Amniotic stem cell (primary cell): ENCODE measurements at places on chromosomes 11 and 22.
A peak's percentile ranks its signal among the peaks of the same experiment; 100 is the strongest.

- DNase-seq, result no peak
These were observed 720 bp downstream of the UFD1 start for GRCh38 chr22:19478045-19478900.

DNA sequence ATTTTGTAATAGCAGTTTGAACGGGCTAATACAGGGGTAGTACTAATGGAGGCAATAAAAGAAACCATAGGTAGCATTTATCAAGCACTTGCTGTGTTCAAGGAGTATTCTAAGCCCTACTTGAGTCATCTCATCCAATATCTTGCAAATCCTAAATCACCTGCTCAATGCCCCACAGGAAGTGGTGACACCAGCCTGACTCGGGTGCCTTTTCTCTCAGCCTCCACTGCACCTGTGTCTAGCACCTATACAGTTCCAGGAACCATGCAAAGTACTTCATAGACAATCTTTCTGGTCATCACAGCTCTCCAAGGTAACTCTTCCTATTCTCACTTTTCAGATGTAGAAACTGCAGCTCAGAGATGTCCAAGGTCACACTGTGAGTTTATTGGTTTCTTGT lies 98.0 kb downstream of the PRR5L start:
- DNase-seq, result no peak

- DNase-seq, result no peak
These were observed 85.4 kb downstream of the CSTPP1 start for GRCh38 chr11:47021965-47022364.

- no peak for DNase-seq
These were observed 200.7 kb downstream of the MSANTD4 start for GRCh38 chr11:105821372-105821771.

DNA sequence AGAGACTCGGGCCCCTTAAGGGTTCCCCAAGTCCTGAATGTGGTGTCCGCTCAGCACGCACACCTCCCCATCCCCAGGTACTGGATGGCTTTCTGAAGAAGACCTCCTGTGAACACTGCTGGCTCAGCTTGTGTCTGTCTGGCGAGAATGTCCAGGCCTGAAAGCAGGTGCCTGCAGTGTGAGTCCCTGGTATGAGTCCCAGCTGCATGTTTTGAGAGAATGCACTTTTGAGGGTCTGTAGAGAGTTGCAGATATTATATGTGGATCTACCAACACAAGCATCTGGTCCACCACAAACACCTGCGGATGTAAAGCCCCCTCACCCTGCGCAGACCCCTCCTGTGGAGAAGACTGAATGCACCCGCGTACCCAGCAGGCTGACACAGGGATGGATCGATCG lies 1308.9 kb downstream of the TBC1D22A start:
- DNase-seq, result no peak

- DNase-seq, result no peak
These were observed 1166.6 kb downstream of the TBC1D22A start for GRCh38 chr22:47929073-47929472.

- DNase-seq, result no peak
These were observed 112.7 kb downstream of the VPREB1 start for GRCh38 chr22:22357024-22357883.

- DNase-seq, result no peak
These were observed 52.2 kb downstream of the TIMP3 start for GRCh38 chr22:32853662-32854061.

DNA sequence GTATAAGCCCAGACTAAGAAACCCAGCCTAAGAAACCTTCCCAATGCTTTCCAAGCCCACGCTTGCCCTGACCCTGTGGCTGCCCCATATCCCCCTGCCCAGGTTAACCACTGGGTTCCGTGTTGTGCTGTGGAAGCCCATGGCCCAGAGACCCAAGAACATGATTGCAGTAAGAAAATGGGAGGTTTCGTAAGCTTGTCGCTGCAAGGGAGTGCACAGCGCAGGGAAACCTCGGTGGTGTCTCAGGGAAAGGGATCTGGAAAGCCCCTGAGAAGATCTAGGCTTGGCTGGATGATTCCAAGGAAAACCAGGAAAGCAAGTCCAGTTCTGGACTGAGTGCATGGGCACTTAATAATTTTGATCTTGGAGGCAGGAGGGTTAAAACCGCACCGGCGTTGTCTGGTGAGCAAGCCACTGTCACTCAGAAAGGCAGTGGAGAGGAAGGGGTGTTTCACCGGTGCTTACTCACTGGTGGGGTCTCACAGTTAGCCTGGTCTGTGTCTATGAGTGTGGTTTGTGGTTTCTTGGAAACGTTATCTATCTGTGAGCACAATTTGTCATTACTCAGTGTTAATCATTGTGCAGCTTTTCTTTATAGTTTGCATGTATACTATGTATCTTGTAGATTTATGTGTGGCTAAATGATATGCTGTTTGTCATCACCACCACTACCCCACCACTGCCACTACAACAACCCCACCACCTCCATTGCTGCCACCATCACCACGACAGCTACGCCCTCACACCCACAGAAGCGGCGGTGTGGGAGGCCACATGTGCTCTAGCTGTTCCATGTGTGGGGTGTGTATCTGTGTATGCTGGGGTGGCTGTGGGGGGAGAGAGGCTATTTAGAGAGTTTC lies 53.3 kb upstream of the PRDM11 start:
- DNase-seq, result no peak

DNA sequence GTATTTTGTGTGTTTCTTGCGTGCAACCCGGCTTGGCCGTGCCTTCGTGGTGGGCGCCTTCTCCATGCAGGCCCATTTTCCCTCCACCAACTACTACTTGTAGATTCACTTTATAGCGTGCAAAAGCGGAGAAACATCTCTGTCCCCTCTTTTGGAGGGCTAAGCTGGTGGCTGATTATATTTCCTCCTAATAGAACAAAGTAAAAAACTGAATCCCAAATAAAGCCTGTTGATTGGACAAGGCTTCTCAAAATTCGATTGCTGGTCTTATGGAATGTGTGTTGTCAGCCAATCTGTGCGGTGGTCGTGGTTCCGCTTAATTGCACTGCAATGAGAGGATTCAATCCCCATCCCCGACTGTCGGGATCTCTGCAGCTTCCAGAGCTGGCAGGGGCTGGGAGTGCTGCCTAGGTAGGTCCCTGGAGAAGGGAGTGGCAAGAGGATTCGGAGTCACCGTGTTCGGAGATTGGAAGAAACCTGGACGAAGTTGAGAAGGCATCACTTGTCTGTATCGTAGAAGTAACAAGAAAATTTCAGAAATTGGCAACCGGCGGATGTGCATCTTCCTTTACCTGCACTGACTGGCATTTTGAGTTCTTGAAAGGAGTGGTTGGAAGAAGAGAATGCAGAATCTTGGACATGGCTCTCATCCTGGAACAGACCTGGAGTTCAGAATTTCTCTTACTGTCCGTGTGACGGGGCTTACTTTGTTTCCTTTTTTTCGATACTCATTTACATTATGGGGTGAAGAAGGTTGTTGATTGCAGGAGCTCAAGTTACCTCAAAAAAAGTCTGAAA lies 1.1 kb downstream of the HMGXB4 start:
- no peak for DNase-seq

DNA sequence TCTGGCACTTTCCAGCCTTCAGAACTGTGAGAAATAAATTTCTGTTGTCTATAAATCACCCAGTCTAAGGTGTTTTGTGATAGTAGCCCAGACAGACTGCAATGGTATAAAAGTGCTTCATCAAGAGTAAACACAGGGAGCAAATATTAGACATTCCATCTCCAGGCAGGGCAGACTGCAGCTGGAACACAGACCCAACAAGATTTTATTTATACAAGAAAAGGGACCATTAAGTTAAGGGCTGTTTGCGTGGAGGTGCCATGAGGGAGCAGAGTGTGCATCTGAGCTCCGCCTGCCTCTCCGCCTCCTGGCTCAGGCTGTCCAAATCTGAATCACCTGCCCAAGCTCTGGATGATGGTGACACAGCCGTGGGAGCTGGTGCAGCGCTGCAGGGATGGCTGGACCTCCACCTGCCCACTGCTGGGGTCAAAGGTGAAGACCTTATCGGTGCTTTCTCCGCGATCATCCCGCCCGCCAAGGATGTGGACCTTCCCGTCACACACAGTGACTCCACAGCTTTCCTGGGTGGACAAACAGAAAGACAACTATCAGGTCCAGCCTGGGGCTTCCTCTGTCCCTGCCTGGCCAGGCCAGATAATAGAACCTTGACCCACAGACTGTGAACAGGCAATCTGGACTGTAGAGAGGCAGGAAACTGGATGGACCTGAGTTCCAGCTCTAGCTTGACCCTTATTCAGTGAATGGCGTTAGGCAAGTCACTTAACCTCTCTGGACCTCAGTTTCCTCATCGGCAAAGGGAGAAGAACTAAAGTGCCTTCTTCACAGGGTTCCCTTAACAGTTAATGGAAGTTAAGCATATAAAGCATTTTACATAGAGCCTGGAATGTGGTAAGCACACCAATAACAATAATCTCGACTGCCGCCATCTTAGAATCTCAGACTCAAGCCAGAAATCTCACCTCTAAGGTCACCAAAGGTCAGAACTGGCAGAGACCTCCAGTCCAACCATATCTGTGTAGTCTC lies 10.5 kb downstream of the KLHL35 start:
- DNase-seq, result no peak

GRCh38 chr11:67272327-67273259 lies 6.3 kb downstream of the GRK2 start:
- no peak for DNase-seq

DNA sequence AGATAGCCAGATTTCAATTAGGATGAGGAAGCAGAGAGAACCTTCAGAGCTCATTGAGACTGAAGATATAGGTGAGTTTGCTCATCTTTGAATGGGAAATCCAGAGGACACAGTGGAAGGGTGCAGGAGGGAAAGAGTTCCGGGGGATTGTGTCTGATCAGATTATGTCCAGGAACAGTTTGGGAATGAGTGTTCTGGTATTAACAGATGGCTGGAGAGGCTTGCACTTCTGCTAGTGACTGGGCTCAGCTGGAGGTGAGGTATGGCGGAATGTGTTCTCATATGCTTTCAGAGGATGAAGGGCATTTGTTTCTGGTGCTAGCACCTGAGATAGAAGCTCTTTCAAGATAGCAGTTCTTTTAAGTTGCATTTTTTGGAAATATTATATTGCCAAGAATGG lies 27.6 kb downstream of the ALKBH3 start:
- no peak for DNase-seq

DNA sequence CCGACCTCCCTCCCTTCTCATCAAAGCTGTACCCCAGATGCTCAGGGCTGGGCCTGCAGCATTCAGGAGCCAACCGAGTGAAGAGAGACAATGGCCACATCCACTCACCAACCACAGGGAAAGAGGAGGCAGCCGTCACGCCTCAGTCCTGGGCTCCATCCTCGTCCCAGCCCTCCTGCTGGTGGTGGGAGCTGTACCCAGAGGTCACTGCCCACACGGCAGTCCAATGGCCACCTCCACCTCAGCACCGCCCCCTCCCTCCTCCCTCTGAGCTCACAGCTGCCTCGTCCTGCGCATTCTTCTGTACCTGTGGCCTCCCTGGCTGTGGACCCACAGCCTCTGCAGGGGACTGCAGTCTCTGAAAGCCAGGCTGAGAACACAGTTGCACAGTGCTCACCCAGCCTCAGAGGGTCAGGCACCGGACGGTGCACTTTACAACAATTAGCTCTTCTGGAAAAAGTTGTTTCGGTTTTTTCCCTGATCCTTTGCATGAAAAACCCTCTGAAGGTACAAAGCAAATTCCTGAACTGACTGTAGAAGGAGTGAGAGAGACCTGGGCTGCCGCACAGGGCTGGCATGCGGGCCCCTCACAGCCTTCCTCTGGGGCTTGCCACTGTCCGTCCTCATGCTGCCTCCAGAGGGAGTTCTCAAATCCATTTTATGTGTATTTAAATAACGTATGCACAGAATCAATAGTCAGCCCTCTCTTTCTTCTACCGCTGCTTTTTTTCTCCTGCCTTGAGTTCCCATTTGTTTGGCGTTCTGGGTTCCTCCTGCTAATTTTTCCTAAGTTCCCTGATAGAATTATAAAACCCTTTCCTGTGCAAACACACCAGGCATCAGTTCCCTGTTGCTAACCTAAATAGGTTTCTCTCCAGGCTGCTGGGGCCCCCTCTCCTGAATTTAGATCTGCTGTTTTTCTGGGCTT lies 52.7 kb downstream of the PHF21B start:
- no peak for DNase-seq

- DNase-seq, result no peak
These were observed 2.4 kb upstream of the SGSM3 start for GRCh38 chr22:40368016-40368415.

GRCh38 chr22:21982338-21982965 lies at the start of gene TOP3B:
TOP3B (minus strand) TSS chr22:21982787; CDS start chr22:21975709, 7,078 bp downstream.
- DNase-seq, result peak; percentile 57

DNA sequence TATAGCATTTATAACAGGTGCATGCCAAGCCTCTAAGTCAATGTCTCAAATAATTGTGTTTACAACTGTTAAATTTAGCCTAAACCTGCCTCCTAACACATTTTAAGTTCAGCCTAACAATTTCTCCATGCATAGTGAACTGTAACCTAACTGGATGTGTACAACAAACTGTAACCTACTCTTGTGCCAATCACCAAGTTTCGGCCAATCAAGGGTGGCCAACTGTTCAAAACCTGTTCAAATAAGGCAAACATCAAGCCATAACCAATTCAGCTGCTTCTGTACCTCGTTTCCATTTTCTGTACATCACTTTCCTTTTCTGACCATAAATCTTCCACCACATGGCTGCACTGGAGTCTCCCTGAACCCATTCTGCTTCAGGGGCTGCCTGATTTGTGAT lies 45.4 kb downstream of the PIK3C2A start:
- no peak for DNase-seq

DNA sequence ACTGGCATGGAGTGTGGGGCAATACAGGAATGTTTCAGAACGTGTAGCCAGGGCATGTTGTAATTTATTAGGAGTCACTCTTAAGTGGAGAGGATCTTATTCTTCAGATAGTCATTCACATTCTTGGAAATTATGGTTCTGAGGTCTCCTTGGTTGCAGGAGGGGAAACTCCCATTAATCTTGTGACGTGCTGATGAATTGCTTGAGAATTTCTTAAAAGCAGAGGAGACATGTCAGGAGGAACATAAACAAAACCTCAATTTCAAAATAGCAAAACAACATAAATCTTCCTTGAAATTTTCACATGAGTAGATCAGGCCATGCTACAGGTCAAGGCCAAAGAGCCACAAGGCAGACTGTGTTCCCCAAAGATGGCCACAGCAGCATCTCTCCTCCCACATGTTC lies 50.4 kb downstream of the ADM start:
- DNase-seq, result no peak
